ENCODE measurements at places on chromosomes 16 and 17.

- DNase-seq = no peak
Observed at GRCh38 chr16:25764466-25764865, 72.7 kb downstream of the HS3ST4 start.

DNA sequence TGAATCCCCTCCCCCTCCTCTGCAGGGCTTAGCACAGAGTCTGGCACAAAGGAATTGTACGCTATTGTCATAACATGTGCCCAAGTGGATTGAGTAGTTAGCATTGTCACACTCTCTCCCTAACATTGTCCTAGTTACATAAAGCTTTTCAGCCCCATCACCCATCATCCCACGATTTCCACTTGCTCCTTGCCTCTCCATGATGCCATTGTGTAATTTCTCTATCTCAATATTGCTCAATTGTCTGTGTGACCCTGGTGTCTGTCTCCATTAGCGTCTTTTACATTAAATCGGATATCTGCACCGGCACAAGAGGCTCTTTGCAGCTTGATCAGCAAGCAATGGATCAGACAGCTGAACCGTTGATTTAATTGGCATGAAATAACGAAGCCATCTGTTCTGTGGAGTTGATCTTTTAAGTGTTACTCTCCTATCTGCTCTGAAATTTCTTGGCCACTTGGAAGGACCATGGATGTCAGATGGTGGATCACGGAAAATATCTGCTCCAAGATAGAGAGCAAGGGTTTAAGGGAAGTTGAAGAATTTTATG, 77.0 kb upstream of the HS3ST4 start:
- no peak for DNase-seq

DNA sequence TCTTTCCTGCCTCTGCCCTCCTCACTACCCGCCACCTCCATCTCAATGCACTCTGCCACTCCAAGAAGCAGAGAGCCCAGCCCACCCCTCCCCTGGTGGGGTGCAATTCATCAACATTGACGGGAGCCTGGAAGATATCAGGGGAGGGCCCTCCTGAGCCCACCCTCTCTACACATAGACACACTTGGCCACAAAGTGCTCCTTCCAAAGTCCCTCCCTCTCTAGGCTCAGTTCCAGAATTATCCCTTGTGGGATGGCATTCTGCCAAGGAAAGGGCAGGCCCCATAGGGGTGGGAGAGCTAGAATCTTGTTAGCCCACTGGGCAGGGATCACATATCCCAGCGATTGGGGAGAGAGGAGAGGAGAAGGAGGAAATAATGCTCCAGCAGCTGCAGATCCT, 66.2 kb downstream of the TMEM132E start:
- no peak for DNase-seq

DNA sequence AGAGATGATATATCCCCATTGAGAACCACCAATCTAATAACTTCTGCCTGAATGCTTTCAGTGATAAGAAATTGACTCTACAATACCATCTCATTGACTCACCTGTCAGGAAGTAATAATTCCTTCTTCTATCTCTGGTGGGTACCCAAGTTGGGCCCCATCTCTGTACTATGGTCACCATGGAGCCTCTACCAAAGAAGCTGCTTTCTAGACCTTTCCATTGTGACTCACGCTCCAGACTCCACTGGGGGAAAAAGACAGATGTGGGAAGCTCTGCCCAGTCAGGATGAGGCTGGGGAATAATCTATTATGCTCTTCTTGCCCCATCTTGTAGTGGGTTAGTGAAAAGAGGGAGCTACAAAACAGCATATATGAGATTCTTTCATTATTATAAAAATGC, 100.4 kb downstream of the COPRS start:
- DNase-seq = no peak

- peak; percentile 75 for DNase-seq
Observed at GRCh38 chr16:88803264-88803987, at the start of gene CDT1. TSS of gene CDT1 (plus strand) at chr16:88803789. CDS start at chr16:88803832, 43 bp downstream.

DNA sequence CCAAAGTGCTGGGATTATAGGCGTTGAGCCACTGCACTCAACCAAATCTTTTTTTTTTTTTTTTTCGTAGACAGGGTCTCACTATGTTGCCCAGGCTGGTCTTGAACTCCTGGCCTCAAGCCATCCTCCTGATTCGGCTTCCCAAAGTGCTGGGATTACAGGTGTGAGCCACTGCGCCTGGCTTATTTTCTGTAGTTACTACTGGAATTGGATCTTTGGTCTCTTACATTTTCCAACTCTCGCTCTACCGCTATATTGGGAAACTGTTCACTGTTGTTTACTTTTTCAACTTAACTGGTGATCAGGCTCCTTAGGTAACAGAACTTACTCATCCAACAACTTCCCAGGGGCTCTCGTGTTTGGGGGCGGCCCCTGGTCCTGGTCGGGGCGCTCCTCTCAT, 14.1 kb downstream of the ZNF200 start:
- DNase-seq = no peak

- DNase-seq = no peak
Observed at GRCh38 chr16:63614429-63614828, 1507.4 kb downstream of the CDH11 start.

DNA sequence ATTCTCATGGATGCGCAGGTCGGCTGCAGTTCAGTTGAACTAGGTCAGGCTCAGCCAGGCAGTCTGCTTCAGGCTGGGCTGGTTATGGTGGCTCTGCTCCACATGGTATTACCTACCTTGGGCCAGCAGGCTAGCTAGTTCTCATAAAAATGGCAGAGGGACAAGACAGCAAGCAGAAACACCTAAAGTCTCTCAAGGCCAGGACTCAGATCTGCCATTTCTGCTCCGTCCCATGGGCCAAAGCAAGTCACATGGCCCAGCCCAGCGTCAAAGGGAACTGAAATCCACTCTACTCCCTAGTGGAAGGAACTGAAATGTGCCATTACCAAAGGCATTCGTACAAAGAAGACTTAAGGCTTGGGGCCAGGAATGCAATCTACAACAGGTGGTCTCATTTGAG, 160.0 kb downstream of the TMEM132E start:
- no peak for DNase-seq

DNA sequence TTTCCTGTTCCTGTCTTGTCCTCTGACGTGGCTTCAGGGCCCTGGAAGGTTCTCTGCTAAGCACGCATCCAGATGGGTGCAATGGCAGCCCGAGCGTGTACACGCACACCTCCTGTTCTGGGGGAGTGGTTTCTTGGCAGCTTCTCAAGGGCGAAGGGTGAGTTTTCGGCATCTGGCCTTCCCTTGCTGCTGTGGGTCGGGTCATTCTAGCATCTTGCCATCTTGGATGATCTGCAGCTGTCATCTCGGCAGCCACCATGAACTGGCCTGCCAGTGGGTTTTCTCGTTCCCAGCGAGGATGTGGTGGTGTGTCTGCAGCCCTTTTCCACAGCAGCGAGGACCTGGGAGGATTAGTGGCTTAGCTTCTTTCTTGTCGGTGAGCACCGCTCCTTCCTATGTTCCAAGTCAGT, 10.6 kb downstream of the MSI2 start:
- DNase-seq = no peak

GRCh38 chr16:66754819-66755218, 3.4 kb upstream of the DYNC1LI2 start:
- no peak for DNase-seq

- DNase-seq = no peak
Observed at GRCh38 chr16:78504401-78504851, 405.0 kb downstream of the WWOX start.

DNA sequence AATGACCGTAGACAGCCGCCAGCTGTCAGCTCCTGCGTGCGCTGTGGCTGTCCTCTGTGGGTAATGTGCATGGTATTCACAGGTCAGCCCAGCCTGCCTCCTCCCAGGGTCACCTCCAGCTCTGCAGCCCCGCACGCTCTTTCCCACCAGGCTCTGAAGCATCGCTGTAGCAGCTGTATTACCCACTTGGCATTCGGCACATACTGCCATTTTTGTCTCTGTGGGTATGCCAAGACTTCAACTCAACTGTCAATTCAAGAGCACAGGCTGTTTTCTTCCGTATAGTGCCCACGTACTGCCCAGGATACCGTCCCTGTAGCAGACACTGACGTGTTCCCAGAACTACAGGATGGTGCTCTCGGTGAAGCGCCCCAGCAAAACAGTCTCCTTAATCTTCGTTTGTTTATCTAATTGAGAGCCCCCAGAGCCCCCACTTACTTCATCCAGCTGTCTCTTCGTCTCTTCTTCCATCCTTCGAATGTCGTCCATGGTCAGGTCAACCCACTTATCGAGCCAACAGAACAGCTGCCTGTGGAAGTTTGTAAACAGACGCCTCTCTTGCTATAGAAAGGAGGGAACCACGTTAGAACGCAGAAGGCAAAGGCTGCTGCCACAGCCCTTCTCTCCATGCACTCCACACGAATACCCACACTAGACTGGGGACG, 17.4 kb upstream of the INPP5K start:
- DNase-seq = no peak

DNA sequence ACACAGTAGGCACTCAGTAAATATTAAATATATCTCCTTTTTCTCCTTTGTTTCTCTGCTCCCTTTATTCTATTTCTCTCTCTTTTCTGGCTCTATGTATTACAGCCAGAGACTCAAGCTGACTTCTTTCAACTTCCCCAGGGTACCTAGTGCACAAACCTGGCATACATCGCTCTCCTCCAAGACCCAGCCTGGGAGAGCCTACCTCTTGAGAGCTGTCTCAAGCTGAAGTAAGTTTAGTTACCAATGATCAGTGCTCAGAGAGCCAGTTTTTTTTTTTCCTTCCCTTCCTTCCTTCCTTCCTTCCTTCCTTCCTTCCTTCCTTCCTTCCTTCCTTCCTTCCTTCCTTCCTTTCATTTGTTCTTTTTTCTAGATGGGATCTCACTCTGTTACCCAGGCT, 19.8 kb downstream of the TMEM98 start:
- DNase-seq = no peak

DNA sequence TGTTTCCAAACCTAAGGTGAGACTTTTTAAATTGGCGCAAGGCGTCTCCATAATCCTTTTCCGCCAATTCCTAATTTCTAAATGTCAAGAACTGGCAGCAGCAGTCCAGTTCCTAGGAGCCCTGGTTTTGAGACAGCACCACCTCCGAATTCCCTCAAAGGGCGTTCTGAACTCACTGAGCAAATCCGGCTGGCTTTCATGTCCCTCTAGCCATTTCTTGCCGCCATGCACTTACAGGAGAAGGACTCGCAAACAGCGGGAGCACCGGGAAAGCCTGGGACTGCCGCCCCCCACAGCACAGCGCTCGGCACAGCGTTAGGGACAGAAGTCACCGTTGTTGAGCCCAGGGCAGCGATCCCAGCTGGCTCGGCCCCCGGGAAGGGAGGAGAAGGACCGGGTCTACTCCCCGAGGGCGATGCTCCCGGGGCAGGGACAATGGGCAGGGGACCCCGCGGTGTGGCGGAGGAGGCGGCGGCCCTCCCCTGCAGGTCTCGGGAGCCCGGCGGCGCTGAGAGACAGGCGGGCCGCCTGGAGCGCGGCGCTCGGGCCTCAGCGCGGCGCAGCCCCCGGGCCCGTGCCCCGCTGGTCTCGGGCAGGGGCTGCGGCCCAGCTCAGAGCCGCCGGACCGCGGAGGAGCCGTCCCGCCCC, 545 bp downstream of the ARHGAP17 start:
- peak; percentile 79 for DNase-seq

DNA sequence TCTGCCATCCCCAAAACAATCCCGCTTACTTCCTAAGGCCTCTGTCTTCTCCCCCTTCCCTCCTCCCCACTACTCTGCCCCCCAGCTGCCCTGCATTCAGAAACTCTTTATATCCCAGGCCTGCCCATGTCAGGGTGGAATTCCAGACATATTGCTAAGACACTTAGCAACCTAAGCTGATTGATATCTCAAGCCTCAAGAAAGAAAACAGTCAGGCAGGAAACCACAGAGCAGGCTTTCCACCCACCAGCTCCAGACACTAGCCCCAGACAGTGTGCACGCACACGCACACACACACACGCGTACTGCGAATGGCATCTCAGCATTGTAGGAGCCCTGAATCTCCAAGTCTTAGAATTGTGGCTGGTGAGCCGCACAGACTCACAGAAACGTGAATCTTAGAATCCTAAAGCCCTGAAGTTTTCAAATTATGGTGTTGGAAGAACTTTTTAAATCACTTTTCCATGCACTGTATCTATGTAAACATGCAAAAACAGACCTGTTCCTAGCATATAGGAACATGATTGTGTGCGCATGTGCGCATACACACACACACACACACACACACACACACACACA, 8.8 kb upstream of the LPCAT2 start:
- DNase-seq = no peak

DNA sequence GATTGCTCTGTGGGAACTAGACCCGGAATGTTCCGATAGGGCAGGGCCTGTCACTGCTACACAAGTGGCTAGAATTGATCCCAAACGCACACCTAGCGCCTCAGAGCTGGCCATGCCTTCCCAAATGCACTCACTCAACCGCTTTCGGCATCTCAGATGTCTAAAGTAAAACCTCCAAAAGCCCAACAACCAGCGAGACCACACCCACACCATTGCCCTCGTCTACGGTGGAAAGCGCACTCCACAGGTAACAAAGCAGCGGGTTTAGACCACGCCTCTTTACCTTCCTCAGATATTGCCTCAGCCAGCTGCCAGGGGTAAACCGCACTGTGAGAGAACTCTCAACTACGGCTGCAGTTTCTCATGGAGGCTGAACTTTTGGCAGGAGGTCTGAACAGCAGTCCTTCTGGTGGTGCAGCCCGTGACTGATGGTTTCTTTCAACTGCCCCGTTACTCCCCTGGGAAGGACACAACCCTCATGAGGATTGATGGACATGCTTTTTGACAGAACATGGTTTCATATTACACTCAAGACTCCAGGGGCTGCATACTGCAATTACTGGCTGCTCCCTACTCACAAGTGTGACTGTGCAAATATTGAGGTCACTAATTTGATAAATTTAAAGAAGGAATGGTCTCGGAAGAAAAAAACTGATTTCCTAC, 34.5 kb downstream of the USP7 start:
- no peak for DNase-seq

GRCh38 chr17:6061290-6061689, 8.9 kb upstream of the WSCD1 start:
- DNase-seq = no peak

GRCh38 chr16:6527646-6528045, 805.0 kb upstream of the RBFOX1 start:
- DNase-seq = no peak

GRCh38 chr17:59423903-59424302, 92.4 kb downstream of the YPEL2 start:
- DNase-seq = peak; percentile 38

- no peak for DNase-seq
Observed at GRCh38 chr17:50221864-50222545, 20.6 kb upstream of the COL1A1 start.

DNA sequence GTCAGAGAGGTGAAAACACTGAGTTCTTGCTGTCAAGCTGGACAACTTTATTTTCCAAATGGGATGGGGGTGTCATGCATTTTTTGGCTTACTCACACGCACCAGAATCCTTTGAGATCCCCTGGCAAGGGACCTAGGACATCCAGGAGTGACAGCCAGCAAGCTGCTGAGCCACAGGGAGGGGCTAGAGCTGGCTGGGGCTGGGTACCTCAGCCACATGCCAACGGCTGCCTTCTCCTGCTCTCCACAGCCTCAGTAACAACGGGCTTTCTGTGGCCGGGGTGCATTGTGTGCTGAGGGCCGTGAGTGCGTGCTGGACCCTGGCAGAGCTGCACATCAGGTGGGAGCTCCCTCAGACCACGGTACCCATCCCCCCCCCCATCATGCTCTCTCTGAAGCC, 47.6 kb downstream of the NLRC5 start:
- DNase-seq = no peak

Measured in G401 (cell line).